Stimulated activated CD8-positive, alpha-beta memory T cell treated with anti-CD3 and anti-CD28 coated beads, Interleukin-7, amount 100 ng/mL, for 48 hours (primary cell): ENCODE measurements at places on chromosomes 1 and 21.

DNA sequence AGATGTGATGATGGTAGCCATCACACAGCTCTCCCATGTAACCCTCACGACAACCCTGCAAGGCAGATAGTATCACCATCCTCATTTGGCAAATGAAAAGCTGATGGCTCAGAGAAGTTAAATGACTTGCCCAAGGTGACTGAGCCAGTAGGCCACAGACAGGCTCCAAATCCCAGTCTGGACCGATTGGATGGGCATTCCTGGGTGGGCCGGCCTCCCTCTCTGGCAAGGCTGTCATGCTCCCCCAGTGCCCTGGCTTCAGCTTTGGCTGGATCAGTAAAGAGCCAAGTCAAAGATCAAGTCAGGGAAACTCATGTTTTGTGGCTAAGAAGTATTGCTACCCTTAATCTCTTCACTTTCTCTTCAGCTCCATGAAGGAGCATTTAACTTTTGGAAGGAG is 41.2 kb downstream of the CDCP2 start:
- DNase-seq: no peak

- no peak for DNase-seq
These were observed 93.1 kb downstream of the HHIPL2 start for GRCh38 chr1:222454782-222455181.

DNA sequence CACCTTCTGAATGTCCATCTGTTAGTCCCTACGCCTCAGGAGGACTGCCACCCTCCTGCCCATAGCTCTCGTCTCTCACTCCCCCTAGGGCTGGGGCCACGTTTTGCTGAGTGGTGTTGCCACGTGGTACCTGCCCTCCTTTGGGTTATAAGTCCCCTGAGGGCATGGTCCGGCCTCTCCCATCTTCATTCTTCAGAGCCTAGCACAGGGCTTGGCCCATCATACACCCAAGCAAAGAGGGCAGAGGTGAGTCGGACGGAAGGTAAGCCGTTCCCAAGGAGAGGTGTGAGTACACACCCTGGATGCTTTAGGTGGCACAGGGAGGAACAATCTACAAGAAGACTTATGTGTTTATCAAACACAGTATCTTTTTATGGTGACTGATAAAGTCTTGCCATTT is 10.9 kb downstream of the PADI2 start:
- no peak for DNase-seq

- DNase-seq: no peak
These were observed 8.7 kb downstream of the GRHL3 start for GRCh38 chr1:24327891-24328290.

- DNase-seq: no peak
These were observed 89.0 kb downstream of the PSMG1 start for GRCh38 chr21:39094087-39094780.

DNA sequence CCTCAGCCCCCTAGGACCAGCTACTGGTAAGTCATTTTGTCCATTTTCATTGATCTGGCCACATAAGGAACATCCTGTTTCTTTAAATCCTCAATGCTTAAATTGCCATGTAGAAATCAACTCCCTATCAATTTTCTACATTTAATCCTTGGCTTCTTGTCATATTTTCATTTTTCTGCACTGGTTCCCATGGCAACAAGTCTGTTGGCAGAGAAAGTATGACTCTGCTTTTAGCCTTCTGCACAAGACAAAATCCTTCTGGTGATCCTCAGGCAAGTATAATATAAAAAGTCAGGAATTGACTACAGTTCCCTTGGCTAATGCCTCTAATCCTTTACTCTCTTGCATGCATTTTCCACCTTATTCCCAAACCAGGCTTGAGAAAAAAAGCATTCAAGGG is 65.0 kb downstream of the LRRC40 start:
- no peak for DNase-seq

- no peak for DNase-seq
These were observed 391 bp upstream of the KIAA1614 start for GRCh38 chr1:180912211-180912800.

- DNase-seq: no peak
These were observed 83.3 kb downstream of the ABCA4 start for GRCh38 chr1:94037392-94038229.

GRCh38 chr1:228964178-228965089 is 229.2 kb downstream of the RHOU start:
- DNase-seq: no peak

- no peak for DNase-seq
These were observed 726 bp upstream of the CYB5R1 start for GRCh38 chr1:202967684-202968281.

- no peak for DNase-seq
These were observed 43.0 kb downstream of the PPP2R5A start for GRCh38 chr1:212328248-212328647.

DNA sequence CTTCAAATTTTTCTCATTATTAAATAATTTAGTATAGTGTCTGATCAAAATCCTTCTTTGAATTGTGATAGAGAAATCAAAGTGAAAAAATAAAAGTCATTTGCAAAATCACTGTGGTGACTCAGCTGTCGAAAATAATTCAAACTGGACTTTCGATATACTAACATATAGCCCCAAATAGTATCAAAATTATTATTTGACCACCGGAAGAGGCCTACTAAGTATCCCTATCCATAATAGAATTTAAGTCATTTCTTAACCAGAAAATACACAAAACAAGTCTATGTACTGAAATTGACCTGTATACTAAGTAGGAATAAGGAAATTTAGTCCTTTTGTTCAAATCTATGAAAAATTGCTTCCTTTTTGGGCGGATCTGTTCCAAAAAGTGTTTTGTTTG is 180.7 kb downstream of the MRPL39 start:
- no peak for DNase-seq

GRCh38 chr1:7576946-7577657 is 194.0 kb upstream of the VAMP3 start:
- no peak for DNase-seq
